ENCODE measurements at places on chromosomes 11 and 22.

- no peak for DNase-seq
Measured at GRCh38 chr11:81380395-81380794, 1353.3 kb downstream of the FAM181B start.

DNA sequence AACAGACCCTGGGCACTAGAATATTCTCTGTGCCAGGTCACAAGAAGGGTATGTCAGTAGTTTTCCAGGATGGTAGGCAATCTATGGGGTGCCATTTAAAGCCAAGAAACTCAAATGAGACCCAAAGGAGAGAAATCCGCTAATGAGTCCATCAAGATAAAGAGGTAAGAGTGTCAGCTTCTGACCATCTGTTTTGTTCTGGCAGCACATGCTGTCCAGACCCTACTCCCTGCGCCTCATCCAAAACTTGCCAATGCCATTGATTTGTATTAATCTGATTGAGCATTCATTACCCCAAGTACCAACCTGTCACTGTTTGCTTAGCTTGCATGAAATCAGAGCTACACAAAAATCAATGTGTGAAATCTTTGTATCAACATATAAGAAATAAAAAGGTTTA is 229.0 kb downstream of the BLID start:
- DNase-seq = no peak

DNA sequence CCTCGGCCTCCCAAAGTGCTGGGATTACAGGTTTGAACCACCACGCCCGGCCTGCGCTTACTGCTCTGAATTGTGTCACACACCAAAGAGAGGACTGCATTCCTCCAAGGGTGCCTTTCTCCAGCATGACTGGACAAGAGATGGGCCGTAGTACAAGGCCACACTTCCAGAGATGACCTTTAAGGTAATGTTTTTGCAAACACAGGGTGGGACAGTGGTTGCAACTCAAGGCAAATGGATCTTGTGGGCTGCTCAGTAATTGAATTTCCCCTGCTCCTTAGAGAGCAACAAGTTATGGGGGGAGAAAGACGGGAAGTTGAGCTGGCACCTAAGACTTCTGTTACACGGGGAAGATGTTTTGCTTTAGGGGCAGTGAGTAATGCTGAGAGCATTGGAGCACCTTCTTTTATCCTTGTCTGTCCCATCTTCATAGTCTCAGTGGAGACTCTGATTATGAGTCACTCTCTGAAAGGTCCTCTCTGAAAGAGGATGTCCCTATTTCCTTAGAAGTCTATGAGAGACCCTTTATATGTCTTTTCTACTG is 66.3 kb downstream of the C11orf91 start:
- DNase-seq = no peak

DNA sequence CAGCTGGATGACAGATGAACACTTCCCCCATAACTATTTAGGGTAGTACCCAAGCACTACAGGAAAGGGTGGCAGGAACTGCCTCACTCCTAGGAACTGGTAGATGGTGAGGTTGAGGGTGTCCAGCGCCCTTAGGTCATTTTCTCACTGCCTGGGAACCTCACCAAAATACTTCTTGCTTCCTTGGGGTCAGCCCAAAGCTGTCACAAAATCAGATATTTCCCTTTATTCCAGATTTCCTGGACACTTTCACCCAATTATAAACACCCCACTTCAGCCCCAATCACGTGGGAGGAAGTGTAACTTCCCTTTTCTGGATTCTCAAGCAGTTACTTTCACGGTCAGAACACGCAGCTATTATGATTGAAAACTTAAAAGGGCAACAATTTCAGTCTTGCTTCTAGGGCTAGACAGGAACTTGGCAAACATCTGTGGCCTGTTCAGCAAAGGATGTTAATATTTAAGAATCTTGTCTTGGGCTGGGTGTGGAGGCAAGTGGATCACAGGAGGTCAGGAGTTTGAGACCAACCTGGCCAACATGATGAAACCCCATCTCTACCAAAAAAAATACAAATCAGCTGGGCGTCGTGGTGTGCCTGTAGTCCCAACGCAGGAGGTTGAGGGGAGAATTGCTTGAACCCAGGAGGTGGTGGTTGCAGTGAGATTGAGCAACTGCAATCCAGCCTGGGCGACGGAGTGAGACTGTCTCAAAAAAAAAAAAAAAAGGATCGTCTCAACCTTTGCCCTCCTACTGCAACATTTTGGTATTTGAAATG is 4.0 kb downstream of the FTH1 start:
- no peak for DNase-seq

GRCh38 chr11:62847767-62848314 is 8.5 kb upstream of the WDR74 start:
- DNase-seq = no peak

DNA sequence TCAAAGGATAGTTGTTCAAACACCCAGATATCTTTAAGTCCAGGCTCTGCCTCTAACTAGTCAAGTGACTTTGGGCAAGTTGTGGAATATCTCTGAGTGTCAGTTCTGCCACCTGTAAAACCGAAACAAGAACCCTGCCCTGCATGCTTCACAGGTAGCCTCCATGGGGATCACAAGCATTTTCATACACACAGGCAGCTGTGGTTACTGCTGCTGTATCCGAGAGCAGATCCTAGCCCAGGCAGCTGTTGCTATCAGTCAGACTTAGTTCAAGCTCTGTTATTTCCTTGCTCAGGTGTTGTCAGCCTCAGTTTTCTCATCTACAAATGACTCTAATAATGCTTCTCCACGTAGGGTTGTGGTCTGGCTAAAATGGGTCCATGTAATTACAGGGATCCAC is 6.5 kb upstream of the RASD2 start:
- no peak for DNase-seq

DNA sequence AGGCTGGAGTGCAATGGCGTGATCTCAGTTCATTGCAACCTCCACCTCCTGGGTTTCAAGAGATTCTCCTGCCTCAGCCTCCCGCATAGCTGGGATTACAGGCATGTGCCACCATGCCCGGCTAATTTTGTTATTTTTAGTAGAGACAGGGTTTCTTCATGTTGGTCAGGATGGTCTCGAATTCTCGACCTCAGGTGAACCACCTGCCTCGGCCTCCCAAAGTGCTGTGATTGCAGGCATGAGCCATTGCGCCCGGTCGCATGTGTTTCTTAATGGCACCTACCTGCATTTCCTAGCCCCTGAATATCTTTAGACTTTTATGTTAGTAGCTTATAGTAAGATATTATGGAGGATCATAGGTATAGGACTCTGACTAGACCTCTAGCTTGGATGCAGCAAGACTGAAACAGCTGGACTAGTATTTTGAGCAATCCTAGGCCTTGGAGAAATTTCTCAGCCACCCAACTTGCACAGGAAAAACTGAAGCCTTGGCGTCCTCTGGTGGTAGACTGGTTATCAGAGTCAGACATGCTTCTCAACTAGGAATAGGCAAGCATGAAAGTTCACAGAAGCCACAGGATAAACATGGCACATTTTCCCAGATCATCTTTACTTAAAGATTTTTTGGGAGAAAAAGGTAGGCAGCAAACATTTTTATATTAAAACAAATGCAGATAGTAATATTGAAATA is 22.7 kb upstream of the C1QTNF4 start:
- no peak for DNase-seq

DNA sequence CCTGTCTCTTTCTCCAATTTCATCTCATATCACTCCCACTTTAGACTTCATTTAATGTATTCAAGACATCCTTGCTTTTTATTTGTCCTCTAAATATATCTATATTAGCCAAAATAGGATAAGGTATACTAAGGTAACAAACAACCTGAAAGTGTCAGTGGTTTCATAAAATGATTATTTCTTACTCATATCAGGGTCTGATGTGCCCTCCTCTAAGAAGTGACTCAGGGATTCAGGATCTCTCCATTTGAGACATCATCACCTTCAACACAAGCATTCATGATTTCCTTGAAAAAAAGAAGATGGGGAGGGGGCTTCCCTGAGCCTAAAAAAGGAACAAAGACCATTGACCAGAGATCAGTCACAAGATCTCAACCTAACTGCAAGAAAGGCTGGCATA is 131.4 kb upstream of the POU2AF2 start:
- no peak for DNase-seq

- DNase-seq = no peak
Measured at GRCh38 chr11:131885431-131885830, 515.0 kb downstream of the NTM start.

GRCh38 chr11:10659339-10660216 is 34.0 kb downstream of the IRAG1 start:
- no peak for DNase-seq

All from stimulated activated CD8-positive, alpha-beta memory T cell treated with anti-CD3 and anti-CD28 coated beads, Interleukin-4, amount 100 ng/mL, for 24 hours (primary cell).